Mesenteric fat pad (tissue), 1 donor: ENCODE measurements at places on chromosomes 1 and 21.

- no peak for DNase-seq
Measured at GRCh38 chr1:116982319-116983004, 19.1 kb upstream of the CD101 start.

GRCh38 chr1:200739702-200740570 lies 1.2 kb downstream of the CAMSAP2 start:
- DNase-seq = no peak

DNA sequence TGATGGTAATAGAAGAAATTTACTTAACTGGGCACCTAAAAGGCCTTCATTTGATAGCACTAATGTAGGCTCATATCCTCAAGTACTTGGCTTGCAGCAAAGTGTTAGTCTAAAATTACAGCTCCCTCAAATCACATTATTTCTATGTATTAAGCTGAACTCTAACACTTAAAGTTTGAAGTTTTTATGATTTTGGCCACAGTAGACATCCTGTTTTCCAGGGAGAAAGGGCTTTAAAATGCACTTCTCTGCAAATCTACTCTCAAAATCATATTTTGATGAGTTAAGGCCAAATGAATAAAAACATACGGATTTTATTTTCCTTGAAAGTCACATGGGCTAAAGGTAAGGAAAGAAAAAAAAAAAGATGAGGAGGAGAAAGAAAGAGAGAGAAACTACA lies 575.5 kb downstream of the PLPP3 start:
- no peak for DNase-seq

DNA sequence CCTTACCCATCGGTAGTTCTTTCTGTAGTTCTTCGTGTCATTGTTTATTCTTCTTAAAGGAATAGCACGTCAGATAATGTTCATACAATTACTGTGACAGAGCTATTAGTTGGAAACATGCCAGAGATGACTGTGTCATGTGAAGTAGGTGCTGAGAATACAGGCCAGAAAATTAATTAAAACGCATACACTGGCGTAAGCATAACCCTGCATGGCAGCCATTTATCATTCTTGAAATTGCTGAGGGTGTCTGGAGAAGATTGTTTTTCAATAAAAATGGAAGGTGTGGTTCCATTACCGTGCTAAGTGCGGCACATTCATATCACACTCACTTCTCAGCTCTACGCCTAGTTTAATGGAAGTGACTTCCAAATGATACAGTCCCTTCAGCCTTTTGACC lies 7.8 kb downstream of the ETS2 start:
- no peak for DNase-seq

- DNase-seq = no peak
Measured at GRCh38 chr1:183593356-183593755, 3.1 kb upstream of the NCF2 start.

DNA sequence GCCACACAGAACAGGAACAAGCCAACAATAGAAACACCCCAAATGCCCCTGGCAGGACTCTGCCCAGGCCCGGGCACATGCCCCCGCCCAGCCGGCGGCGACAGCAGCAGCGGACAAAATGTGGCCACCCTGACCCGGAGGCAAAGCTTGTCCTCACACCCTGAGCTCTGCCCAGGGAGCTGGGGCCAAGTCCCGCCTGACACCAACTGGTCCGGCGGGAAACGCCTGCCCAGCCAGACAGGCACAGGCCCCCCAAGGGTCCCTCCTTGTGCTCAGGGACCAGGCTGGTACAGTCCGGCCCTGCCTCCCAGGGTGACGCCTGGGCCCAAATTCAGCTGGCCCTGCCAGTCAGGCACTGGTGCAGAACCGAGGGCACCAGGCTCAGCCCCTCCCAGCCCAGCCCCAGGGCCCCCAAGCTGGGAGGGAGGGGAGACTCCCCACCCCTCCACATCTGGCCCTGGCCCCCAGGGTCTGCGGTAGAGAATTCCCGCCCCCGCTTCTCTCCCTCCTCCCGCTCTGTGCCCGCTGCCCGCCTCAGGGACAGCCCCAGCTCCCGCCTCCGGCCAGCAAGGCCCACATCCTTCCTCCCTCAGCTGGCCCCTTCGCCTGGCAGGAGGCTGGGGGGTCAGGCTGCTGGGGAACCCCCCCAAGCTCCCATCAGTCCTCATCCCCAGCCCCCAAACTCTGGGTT lies 2.0 kb downstream of the AHDC1 start:
- DNase-seq = no peak

- no peak for DNase-seq
Measured at GRCh38 chr1:160096274-160097116, 1.9 kb downstream of the IGSF8 start.

- DNase-seq = no peak
Measured at GRCh38 chr1:9239622-9240401, 5.2 kb downstream of the H6PD start.

GRCh38 chr1:155012026-155012546 lies 9.5 kb downstream of the ZBTB7B start:
- no peak for DNase-seq

DNA sequence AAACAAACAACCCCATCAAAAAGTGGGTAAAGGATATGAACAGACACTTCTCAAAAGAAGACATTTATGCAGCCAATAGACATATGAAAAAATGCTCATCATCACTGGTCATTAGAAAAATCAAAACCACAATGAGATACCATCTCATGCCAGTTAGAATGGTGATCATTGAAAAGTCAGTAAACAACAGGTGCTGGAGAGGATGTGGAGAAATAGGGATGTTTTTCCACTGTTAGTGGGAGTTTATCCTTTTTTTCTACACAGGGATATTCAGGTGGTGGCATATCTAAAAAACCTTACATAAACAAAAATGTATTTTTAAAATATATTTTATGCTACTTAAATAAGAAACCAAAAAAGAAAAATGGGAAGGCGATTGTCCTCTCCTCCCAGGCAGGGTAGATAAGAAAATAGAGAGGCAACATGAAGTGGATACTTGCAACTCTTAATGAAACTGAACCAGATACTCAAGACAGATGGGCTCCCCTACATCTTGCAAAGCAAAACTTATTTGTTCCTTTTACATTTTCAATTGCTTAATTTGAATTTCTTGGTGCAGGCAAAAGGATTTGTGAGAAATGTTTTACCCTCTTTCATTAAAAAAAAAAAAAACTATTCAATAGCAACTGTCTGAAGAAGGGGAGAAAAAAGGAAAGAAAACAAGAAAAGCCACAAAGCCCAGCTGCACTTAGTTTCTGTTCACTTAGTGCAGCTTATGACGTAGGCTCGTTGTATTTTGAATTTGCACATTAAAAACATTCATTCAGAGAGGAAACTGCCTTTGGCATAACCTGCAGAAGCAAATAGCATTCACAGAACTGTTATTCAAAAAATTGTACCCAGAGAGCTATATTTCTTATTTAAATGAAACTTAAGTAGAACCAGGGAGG lies 36.9 kb upstream of the RGS1 start:
- no peak for DNase-seq

DNA sequence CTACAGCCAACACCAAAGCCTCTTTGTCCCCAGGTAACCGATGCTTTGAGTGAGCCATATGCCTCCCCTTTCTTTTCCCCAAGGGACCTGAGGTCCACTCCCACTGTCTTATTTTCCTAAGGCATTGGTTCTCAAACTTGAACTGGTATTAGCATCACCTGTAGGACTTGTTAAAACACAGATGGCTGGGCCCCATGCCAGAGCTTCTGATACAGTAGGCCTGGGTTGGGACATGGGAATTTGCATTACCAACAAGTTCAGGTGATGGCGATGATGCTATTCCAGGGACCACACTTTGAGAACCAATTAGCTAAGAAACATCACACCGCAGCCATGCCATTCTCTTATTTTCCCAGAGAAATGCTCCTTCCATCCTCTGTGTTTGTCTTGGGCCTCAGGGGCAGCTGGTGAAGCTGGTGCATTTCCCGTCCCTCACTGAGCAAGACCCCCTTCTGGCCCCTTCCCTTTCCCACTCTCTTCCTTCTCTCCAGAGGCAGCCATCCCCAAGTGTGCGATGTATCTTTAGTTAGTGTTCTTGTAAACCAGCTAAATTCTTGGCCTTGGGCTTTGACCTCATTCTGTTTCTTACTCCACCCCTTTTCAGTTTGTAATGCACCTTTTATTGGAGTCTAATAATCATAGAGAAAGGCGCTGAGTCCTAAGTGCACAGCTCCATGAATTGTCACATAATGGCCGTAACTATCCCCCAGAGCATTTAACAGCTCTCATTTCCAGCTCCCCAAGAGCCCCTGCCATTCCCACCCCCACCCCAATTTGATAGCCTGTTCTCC lies 14.2 kb upstream of the TTC22 start:
- no peak for DNase-seq

DNA sequence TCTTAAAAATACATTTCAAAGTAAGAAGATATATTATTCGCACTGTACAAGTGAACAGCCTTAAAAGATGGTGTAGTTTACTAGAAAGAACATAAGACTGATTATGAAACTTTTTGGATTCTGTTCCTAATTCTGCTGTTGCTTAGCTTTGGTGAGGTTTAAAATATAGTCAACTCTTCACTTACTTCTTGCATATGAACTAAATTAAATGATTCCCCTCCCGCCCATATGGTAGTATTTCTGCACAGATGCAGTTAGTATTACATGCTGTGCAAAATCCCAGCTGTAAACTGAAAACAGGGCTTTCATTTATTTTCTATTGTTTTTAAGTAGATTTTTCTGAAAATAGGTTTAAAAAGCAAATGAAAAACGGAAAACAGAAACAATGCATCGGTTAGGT lies 345.4 kb upstream of the NCAM2 start:
- DNase-seq = no peak

DNA sequence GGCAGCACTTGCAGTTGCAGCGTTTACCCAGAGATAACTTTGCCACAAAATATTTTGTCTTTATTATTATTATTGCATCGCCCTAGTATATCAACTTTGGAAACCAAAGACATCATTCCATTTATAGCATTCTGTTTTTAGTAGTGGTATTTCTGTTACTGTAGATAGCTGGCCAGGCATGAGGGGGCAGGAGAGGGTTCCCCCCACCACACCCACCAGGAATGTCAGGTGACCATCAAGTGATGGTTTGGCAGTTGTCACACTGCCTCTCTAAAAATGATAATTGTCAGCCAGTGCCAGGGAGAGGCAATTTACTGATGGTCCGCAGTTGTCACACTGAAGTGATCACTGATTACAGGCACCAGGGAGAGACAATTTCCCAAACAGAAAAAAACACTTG lies 135.6 kb downstream of the TSEN15 start:
- DNase-seq = no peak

DNA sequence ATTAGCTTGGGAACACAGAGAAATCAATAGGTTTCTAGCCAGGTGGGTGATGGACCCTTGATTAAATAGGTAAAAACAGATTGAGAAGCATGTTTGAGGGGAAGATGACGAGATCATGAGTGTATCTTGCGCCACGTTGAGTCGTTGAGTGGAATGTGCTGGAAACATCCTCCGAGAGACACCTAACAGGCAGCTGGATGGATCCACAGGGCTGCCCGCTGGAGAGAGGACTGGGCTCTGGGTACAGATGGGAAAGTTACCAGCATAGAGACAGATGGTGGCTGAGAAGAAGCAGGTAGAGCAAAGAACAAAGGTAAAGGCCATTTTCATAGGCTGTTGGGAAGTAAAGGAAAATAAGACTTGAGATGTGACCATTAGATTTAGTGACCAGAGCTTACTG lies 15.6 kb downstream of the BATF3 start:
- DNase-seq = no peak

- no peak for DNase-seq
Measured at GRCh38 chr21:31284797-31285397, 59.2 kb downstream of the TIAM1 start.

- DNase-seq = no peak
Measured at GRCh38 chr1:6651909-6652308, 27.2 kb downstream of the THAP3 start.

- DNase-seq = no peak
Measured at GRCh38 chr21:25980710-25981109, 189.9 kb downstream of the APP start.

- no peak for DNase-seq
Measured at GRCh38 chr1:99228153-99228552, 36.1 kb upstream of the PLPPR4 start.

DNA sequence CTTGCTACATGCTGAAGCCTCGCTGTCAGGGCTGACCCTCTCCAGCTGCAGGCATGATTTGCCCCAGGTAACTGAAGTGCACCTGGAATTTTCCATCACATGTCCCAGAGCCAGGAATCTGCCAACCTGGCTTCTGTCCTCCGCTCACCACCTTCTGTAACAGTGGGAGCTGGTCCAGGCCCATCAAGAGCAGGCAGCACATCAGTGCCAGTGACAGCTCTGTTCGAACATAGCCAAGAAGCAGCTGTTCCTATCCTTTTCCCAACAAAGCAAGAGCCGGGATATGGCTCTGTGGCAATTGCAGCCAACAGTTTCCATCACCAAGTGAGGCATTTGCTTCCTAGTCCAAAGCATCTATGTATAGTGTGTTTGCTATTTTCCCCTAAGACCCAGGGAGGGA lies 42.2 kb upstream of the KANK4 start:
- DNase-seq = no peak

DNA sequence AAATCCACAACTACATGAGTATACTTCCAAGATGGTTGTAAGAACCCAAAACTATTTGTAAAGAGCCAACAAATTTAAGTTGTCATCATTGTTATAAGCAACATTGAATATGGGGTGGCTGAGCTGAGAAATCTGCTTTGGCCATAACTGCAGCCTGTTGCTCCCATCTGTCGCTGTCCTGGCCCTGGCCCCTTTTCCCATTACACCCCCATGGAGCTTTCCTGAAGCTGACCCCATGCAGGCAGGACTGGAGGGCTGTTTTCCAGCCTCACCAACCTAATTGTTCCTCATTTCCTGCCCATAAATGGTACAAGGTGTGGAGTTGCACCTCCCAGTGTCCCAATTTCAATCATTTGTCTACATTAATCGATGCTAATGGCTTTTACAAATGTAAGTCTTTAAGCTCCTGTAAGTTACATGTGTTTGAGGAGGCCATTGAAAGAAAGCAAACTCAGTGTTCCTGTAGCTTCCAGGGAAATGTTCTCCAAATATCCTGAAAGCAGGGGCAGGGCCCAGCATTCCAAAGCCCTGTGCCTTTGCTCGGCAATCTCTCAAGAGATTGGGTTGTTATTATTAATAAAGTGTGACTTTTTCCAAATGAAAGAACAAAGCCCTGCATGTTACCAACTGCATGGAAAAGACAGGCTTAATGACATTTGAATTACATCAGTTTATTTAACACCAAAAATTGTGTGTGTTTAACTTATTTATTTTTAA lies 545.9 kb downstream of the PLPP3 start:
- DNase-seq = no peak

- DNase-seq = no peak
Measured at GRCh38 chr1:243718893-243719292, 131.2 kb downstream of the AKT3 start.
